B cell (primary cell): ENCODE measurements at places on chromosomes 2 and 18. TPM values are rescaled to one million over a fixed set of nuclear protein-coding genes. Genes with fewer than 3 reads are reported as not detected.

DNA sequence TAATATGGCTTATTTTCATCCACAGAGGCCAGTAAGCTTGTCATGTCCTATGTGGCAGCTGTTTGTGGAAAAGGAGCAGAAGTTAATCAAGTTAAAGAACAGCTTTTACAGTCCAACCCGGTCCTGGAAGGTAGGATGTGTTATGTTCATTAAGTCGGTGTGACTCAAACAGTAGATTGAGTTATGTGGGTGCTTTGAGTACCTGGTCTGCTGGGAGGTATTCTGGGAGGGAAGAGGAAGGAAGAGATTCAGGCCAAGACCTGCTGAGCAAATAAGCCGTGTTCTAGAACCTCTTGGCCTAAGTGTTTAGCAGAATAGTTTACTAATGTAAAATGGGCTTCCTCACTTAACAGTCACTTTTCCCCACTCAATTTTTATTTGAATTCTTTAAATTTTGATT lies 96.2 kb downstream of the MYO1B start:
- H3K36me3 ChIP-seq = no peaks in the 10 kb centered on the region
- H3K27ac ChIP-seq = no peak overlapping the region
- no peak overlapping the region for H3K4me3 ChIP-seq
- no peaks in the 10 kb centered on the region for H3K27me3 ChIP-seq
- no peaks in the 10 kb centered on the region for H3K4me1 ChIP-seq
- no peak for DNase-seq

- no peak for DNase-seq
- H3K36me3 ChIP-seq = no peaks in the 10 kb centered on the region
- H3K27ac ChIP-seq = no peak overlapping the region
- H3K4me1 ChIP-seq = no peaks in the 10 kb centered on the region
- no peak overlapping the region for H3K4me3 ChIP-seq
- peaks cover 7% of the 10 kb centered on the region for H3K27me3 ChIP-seq
These were observed 981 bp downstream of the C2orf66 start for GRCh38 chr2:196808083-196808665.

- no peaks in the 10 kb centered on the region for H3K27me3 ChIP-seq
- no peaks in the 10 kb centered on the region for H3K36me3 ChIP-seq
- no peak overlapping the region for H3K27ac ChIP-seq
- H3K4me3 ChIP-seq = no peak overlapping the region
- H3K4me1 ChIP-seq = peaks cover 15% of the 10 kb centered on the region
These were observed 56.4 kb upstream of the SEC11C start for GRCh38 chr18:59083136-59083818.

GRCh38 chr2:84912984-84913383 lies 7.5 kb downstream of the TMSB10 start:
- H3K27ac ChIP-seq = no peak overlapping the region
- peaks cover 28% of the 10 kb centered on the region for H3K4me1 ChIP-seq
- H3K36me3 ChIP-seq = no peaks in the 10 kb centered on the region
- no peak for DNase-seq
- no peak overlapping the region for H3K4me3 ChIP-seq

- no peak overlapping the region for H3K27ac ChIP-seq
- no peaks in the 10 kb centered on the region for H3K27me3 ChIP-seq
- no peak overlapping the region for H3K4me3 ChIP-seq
- no peaks in the 10 kb centered on the region for H3K36me3 ChIP-seq
- DNase-seq = no peak
These were observed 248.8 kb upstream of the SLC39A10 start for GRCh38 chr2:195408196-195408595.

Gene GALR1
- total RNA-seq = not detected in 2 replicates
